CD4-positive, alpha-beta T cell treated with Interleukin-6 for 4 hours (primary cell): ENCODE measurements at places on chromosomes 12 and 14.

DNA sequence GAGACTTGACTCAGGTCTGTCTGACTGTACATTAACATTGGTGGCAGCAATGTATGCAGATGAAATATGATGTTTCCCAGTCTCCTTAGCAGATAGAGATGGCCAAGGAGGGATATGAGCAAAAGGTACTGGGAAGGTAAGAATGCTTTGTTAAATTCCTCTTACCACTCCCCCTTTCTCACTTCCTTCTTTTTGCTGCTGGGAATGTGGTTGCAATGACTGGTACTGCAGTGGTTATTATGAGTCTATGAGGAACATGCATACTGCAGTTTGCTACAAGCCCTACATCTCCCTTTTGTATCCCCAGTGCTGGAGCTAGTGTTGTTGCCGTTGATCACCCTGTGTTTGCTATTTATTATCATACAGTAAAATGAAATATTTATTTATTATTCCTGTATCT is 35.9 kb downstream of the ALDH1L2 start:
- DNase-seq = no peak

DNA sequence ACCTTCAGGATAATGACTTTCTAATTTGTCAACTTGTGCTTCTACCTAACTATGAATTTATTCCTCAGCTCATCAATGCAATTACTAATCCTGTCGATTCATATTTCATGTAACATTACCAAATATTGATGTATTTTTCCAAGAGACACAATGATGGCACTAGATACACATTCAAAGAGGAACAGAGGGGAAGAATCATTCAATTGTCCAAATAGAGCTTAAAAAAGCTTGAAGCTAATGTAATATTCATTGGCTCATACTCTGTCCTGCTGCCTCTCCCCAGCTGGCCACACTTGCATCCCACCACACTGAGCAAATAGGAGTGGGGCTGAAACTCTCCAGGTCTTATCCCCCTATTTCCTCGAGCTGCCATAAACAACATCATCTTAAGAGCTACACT is 9.3 kb downstream of the TESPA1 start:
- no peak for DNase-seq

- no peak for DNase-seq
Observed at GRCh38 chr12:125070661-125071390, 5.6 kb downstream of the AACS start.

DNA sequence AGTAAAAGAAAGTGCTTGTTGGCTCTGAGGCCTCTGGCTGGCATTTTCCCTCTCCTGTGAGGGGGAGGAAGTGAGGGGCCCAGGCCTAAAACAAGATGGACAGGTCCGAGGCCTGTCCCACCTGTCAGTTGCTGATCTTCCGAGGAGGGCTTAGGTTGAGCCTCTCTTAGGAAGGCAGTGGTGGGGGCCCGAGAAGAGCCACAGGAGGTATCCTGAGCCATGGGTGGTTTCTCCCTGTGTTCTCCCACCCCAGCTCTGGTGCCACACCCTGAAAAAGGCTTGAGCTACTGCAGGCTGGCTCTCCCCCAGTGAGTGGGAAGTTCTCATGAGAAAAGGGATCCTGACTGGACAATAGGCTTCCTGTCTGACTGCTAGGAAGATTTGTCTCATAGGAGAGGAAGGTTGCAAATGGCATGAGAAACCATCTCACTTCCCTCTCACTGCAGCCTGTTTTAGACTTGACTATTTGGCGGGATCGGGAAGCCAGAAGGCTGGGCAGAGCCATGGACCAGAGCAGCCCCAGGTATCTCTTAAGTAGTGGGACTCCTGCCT is 72.1 kb upstream of the SRSF5 start:
- no peak for DNase-seq

DNA sequence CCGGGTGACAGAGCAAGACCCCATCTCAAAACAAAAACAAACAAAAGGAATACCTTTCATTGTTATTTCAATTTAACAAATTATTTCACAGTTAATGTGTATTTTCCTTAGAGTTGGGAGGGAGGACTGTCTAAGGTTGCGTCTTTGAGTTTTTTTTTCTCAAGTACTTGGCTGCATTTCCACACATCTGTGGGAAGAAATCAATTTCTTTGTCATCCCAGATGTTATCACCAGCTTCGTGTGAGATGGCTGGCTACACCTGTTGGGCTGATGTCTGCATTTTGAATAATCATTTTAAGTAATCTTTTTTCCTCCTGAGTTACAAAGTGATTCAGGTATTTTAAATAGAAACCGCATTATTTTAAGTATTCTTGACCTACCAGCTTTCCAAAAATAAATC is 59.4 kb downstream of the EML1 start:
- DNase-seq = no peak

DNA sequence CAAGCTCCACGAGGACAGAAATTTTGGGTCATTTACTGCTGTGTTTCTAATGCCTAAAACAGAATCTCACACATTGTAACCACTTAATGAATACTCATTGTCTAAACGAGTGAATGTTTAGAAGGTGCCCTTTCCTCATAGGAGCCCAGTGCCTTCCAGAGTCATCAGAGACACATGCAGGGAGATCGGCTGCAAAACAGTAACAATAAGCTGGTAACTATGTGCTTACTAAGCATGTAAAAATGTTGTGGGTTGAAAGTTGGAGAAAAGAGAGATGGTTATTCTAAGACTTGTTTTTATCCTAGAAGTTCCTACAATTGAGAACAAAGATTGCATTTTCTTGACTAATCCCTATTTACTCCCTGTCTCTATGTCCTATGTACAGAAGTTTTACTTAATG is 7.4 kb downstream of the TESPA1 start:
- no peak for DNase-seq
